Regular cardiac myocyte (primary cell): ENCODE measurements at places on chromosomes 11 and 22. TPM values are rescaled to one million over a fixed set of nuclear protein-coding genes. Genes with fewer than 3 reads are reported as not detected.

MOB2 gene
- 18.9 and 21.7 TPM in 2 replicates for total RNA-seq

MYO7A gene
- total RNA-seq = under 0.01 TPM in 2 replicates

GPR83 gene
- under 0.01 TPM in 1 of 2 replicates, not detected in the other for total RNA-seq

FREY1 gene
- 0.85 and 0.96 TPM in 2 replicates for total RNA-seq

TRIM51 gene
- total RNA-seq = not detected in 2 replicates

MAP6 gene
- total RNA-seq = 0.58 and 2.5 TPM in 2 replicates

C22orf31 gene
- not detected in 2 replicates for total RNA-seq

GVQW3 gene
- total RNA-seq = 1.2 and 2.0 TPM in 2 replicates

MUC15 gene
- not detected in 2 replicates for total RNA-seq

XPNPEP3 gene
- 4.2 and 7.3 TPM in 2 replicates for total RNA-seq

VWCE gene
- total RNA-seq = 0.19 and 4.2 TPM in 2 replicates

NEU3 gene
- 7.3 and 7.7 TPM in 2 replicates for total RNA-seq

RABL2B gene
- total RNA-seq = 5.4 and 6.7 TPM in 2 replicates

SERPING1 gene
- total RNA-seq = 1.7 and 21.4 TPM in 2 replicates

OR52H1 gene
- 0.19 and 0.56 TPM in 2 replicates for total RNA-seq

TMEM191B gene
- total RNA-seq = 0.77 TPM in 1 of 2 replicates, not detected in the other

ACR gene
- total RNA-seq = not detected in 2 replicates

CALCA gene
- total RNA-seq = 0.28 TPM in 1 of 2 replicates, not detected in the other

ANKRD49 gene
- 11.7 and 13.2 TPM in 2 replicates for total RNA-seq

IFITM10 gene
- 1.7 and 2.8 TPM in 2 replicates for total RNA-seq

OR51E2 gene
- total RNA-seq = 0.19 and 0.56 TPM in 2 replicates

BRSK2 gene
- total RNA-seq = 0.56 and 0.58 TPM in 2 replicates

OR8A1 gene
- not detected in 2 replicates for total RNA-seq

RASGRP2 gene
- total RNA-seq = 2.0 TPM in 1 of 2 replicates, not detected in the other

RAG1 gene
- total RNA-seq = 0.38 and 0.56 TPM in 2 replicates

APLNR gene
- under 0.01 and 0.56 TPM in 2 replicates for total RNA-seq

SCUBE1 gene
- under 0.01 TPM in 1 of 2 replicates, not detected in the other for total RNA-seq

NEFH gene
- total RNA-seq = under 0.01 and 1.7 TPM in 2 replicates

KIF18A gene
- total RNA-seq = 6.5 and 29.1 TPM in 2 replicates

SYT7 gene
- 0.19 and 0.85 TPM in 2 replicates for total RNA-seq

TENM4 gene
- total RNA-seq = 1.7 and 16.6 TPM in 2 replicates

OAF gene
- total RNA-seq = 17.5 and 19.9 TPM in 2 replicates

TRIM49D2 gene
- not detected in 2 replicates for total RNA-seq

SLC6A5 gene
- not detected in 2 replicates for total RNA-seq

ISX gene
- total RNA-seq = not detected in 2 replicates

ADM gene
- total RNA-seq = 215 and 1,405 TPM in 2 replicates

SLC43A1 gene
- total RNA-seq = 7.5 and 13.0 TPM in 2 replicates

HSPB2 gene
- 0.28 and 0.77 TPM in 2 replicates for total RNA-seq
